ENCODE measurements at places on chromosomes 6 and 20.
A peak's percentile ranks its signal among the peaks of the same experiment; 100 is the strongest.

DNA sequence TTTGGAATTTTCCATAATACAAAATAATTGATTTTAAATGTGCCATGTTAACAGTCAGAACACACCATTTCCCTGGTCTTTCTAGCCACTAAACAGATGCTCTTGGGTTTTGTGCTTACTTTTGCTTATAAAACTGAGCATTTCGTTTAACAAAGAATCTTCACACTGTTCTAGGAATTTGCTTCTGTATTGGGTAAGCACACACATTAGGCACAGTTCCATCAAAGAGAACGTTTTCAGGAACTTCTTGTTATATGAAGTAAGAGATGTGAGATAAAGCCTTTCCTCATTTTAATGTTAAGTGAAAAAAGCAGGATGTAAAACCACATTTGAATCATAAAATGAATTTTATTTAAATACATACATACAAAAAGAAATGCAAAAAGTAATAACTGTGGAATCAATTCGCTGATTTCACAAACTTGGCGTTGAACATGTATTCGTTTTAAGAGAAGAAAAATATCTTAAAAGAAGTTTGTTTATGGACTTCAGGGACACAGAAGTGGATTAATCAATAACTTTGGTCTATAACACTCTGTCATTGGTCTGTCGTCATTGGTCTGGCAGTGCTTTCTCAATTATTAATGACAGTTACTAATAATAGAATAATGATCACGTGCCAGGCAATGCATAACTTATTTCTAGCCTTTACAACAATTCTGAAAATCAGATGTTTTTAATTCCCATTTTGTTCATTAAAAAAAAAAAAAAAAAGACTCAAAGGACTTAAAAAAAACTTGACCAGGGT lies 199.9 kb upstream of the PRDM1 start:
- DNase-seq: no peak

- DNase-seq: no peak
Observed at GRCh38 chr6:160141001-160141726, 19.5 kb downstream of the SLC22A1 start.

DNA sequence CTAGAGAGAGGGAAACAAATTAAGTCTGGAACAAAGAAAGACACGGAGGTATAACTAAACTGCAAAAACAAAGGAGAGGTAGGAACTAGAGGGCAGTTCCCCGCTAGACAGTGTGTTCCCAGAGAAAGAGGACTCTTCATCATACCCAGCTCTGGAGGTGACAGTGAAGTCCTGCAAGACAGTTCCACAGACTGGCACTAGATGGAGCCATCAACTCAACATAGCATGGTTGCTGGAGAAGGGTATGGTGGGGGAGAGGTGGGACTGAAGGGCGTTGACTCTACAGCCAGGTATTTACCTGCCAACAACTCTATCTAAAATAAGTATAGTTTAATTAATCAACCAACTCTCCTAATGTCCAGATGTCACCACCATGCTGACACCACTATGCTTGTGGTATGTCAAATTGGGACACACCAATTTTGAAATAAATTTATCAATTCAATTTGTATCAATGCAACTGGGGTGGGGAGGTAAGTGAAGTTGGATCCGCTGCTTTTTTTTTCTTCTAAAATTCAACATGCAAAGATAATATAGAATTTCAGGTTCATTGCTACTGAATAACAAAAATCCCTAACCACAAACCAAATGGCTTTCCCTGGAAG lies 9.7 kb downstream of the BACH2 start:
- peak; percentile 67 for DNase-seq

GRCh38 chr20:19713822-19714578 lies 44.1 kb upstream of the RIN2 start:
- DNase-seq: no peak

DNA sequence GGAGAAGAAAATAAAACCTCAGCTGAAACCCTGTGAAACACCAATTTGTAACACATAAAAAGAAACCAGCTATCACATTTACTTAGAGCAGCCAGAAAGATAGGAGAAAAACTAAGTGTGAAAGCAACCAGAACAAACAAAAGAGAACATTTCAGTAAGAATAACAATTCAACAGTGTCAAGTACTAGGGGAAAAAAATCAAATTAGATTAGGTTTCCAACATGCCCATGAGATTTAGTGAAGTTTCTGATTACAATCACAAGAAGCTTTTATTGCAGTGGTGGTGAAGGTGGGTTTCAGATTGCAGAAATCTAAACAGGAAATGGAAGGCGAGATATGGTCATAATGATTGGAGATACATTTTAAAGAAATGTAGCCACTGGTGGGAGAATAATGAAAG lies 22.1 kb upstream of the TRDN start:
- no peak for DNase-seq

DNA sequence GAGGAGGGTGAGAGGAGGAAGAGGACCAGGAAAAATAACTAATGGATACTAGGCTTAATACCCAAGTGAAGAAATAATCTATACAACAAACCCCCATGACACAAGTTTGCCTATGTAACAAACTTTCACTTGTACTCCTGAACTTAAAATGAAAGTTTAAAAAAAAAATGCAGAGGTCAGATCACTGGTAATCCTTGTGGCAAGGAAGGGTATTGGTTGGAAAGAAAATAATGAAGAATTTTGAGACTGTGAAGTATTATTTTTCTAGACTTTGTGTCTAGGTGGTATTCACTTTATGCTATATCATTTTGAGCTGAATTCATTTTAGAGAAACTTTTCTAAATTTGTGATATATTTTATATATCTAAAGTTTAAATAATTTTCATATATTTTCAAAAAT lies 547.5 kb downstream of the MMUT start:
- no peak for DNase-seq

- no peak for DNase-seq
Observed at GRCh38 chr20:47809161-47809960, 24.1 kb upstream of the SULF2 start.

DNA sequence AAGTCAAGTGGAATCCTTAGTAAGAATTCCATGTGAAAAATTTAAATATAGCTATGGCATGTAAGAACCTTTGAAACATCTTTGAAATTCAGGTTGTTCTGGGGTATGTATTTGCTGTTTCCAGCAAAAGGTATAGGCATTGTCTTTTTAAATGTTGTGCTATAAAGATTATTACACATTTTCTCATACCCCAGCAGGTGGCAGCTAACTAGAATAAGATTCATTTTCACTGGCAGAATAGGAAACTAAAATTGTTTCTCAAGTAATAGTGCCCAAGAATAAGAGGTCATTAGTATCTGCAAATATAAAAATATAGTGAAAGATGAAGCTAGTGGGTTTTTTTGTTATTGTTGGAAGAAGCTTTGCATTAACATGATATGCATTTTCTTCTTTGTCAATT lies 1.8 kb downstream of the GRIK2 start:
- no peak for DNase-seq

Measured in hematopoietic multipotent progenitor cell treated with erythropoietin and hydrocortisone succinate and interleukin-3 and kit ligand, for 15 days (in vitro differentiated cells).